Hair follicular keratinocyte (primary cell): ENCODE measurements at places on chromosomes 4 and X. TPM values are rescaled to one million over a fixed set of nuclear protein-coding genes. Genes with fewer than 3 reads are reported as not detected.

Gene CXorf38
- 17.4 and 26.2 TPM in 2 replicates for total RNA-seq

Gene AGA
- 11.5 and 15.5 TPM in 2 replicates for total RNA-seq

Gene CXCL8
- 11.3 and 15.8 TPM in 2 replicates for total RNA-seq

Gene CLDN22
- not detected in 2 replicates for total RNA-seq

Gene SPANXD
- total RNA-seq, result not detected in 2 replicates

Gene BEX5
- total RNA-seq, result 2.1 and 3.9 TPM in 2 replicates

Gene GATB
- total RNA-seq, result 20.5 and 24.6 TPM in 2 replicates

Gene IBSP
- total RNA-seq, result not detected in 2 replicates

Gene CYBB
- total RNA-seq, result not detected in 2 replicates

Gene DACH2
- not detected in 2 replicates for total RNA-seq

Gene SLC10A4
- total RNA-seq, result not detected in 2 replicates

Gene KLHL4
- total RNA-seq, result 0.27 and 0.62 TPM in 2 replicates

Gene GC
- not detected in 2 replicates for total RNA-seq

Gene HELT
- total RNA-seq, result not detected in 2 replicates

Gene TRMT44
- 8.6 and 11.9 TPM in 2 replicates for total RNA-seq

Gene ANKRD17
- total RNA-seq, result 29.0 and 32.3 TPM in 2 replicates

Gene SGMS2
- 94.0 and 107 TPM in 2 replicates for total RNA-seq

Gene ANK2
- 2.1 and 3.5 TPM in 2 replicates for total RNA-seq

Gene AKAP14
- total RNA-seq, result not detected in 2 replicates

Gene NEUROG2
- not detected in 2 replicates for total RNA-seq

Gene TREX2
- total RNA-seq, result 2.0 and 4.1 TPM in 2 replicates

Gene NPNT
- total RNA-seq, result 0.62 and 2.0 TPM in 2 replicates

Gene RIPPLY1
- total RNA-seq, result not detected in 2 replicates

Gene COX7B2
- total RNA-seq, result not detected in 2 replicates

Gene CACNA1F
- total RNA-seq, result 0.08 TPM in 1 of 2 replicates, not detected in the other

Gene TRO
- 3.9 and 5.3 TPM in 2 replicates for total RNA-seq

Gene DHRSX
- 15.7 and 30.5 TPM in 2 replicates for total RNA-seq

Gene RAB33A
- not detected in 2 replicates for total RNA-seq

Gene HNRNPH2
- total RNA-seq, result 35.5 and 40.4 TPM in 2 replicates

Gene CT83
- not detected in 2 replicates for total RNA-seq

Gene HHIP
- under 0.01 TPM in 1 of 2 replicates, not detected in the other for total RNA-seq

Gene SLC6A14
- total RNA-seq, result 0.04 and 0.16 TPM in 2 replicates

Gene IL21
- total RNA-seq, result not detected in 2 replicates

Gene C4orf50
- not detected in 2 replicates for total RNA-seq

Gene CEP135
- 2.1 and 4.3 TPM in 2 replicates for total RNA-seq

Gene DCLK2
- not detected in 2 replicates for total RNA-seq

Gene GAGE12H
- not detected in 2 replicates for total RNA-seq

Gene MTHFD2L
- total RNA-seq, result 17.2 and 25.2 TPM in 2 replicates

Gene TCEANC
- 1.3 TPM in 2 replicates for total RNA-seq

Gene CXCL11
- 0.15 and 1.2 TPM in 2 replicates for total RNA-seq

Gene SLC4A4
- total RNA-seq, result 0.46 and 0.86 TPM in 2 replicates

Gene MND1
- 7.2 and 17.0 TPM in 2 replicates for total RNA-seq

Gene STOX2
- 0.08 and 1.7 TPM in 2 replicates for total RNA-seq

Gene POU4F2
- total RNA-seq, result not detected in 2 replicates

Gene UGT2A1
- not detected in 2 replicates for total RNA-seq

Gene MXRA5
- 0.68 and 4.4 TPM in 2 replicates for total RNA-seq

Gene GABRG1
- total RNA-seq, result not detected in 2 replicates

Gene FAM53A
- 2.1 and 7.7 TPM in 2 replicates for total RNA-seq

Gene SYP
- 0.16 and 0.30 TPM in 2 replicates for total RNA-seq

Gene ESX1
- total RNA-seq, result 0.15 and 2.4 TPM in 2 replicates

Gene AKAP4
- not detected in 2 replicates for total RNA-seq
